ENCODE measurements at places on chromosomes 3 and 15.

DNA sequence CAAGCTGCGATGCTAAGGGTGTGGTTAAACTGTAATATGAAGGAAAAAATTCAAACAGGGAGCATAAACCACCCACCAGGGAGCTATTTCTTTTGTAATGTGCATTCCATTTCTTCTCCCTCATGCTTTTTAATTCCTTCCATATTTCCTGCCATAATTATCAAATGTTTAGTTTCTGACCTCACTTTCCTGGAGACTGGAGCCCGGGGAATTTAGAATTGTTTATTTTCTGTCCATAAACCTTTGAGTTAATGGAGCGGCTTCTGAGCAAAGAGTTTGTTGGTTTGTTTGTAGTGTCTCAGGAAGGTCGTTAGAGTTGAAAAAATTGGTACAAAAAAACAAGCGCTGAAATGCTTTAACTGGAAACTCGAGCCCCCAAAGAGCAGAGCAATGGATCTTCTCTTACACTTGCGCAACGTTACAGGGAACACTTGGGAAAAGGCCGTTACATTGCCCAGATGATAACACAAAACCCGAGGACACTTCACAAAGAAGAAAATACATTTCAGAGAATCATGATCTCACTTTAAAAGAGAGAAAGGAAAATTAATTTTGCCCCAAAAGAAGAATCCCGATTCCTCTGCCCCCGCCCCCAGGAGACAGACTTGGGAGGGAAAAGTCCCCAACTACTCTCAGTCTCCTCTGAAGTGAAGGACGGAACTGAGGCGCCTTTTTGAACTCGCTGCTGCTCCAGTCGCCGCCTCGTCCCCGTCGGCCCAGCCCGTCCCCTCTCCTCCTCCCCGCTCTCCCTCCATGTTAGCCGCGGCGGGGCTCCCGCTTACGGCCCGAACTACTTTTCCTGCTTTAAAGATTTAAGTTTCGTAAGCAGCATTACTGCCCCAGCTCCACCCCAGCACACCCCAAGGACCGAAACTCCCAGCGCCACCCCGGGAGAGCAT, 842 bp downstream of the FSTL1 start:
- DNase-seq: peak; percentile 16

- DNase-seq: no peak
These were observed 103.5 kb downstream of the TBC1D2B start for GRCh38 chr15:77974098-77974414.

- DNase-seq: no peak
These were observed 165.3 kb downstream of the AKAP13 start for GRCh38 chr15:85545752-85546151.

DNA sequence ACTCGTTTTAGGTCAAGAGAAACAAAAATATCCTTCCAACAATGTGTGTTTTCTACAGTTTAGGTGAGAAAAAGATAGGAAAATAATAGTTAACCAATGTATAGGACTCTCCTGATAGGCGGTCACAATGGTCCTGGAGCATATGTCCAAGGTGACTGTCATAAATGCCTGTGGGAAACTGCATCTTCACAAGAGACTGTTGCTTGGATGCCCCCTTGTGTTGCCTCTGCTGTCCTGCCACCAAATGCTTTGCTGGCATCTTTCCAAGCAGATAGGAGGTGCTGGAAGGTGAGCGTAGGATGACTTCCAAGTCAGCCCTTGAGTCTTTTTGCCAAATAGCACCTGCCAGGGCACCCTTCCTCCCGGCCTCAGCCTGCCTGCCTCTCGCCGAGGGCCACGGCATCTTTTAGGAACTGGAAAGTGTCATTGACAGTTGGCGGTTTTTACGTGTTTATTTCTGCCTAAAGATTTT, 24.1 kb upstream of the SACM1L start:
- DNase-seq: no peak

- DNase-seq: no peak
These were observed 37.5 kb downstream of the NBEAL2 start for GRCh38 chr3:47016934-47017435.

GRCh38 chr3:185406121-185406620, 43.2 kb downstream of the MAP3K13 start:
- DNase-seq: no peak

DNA sequence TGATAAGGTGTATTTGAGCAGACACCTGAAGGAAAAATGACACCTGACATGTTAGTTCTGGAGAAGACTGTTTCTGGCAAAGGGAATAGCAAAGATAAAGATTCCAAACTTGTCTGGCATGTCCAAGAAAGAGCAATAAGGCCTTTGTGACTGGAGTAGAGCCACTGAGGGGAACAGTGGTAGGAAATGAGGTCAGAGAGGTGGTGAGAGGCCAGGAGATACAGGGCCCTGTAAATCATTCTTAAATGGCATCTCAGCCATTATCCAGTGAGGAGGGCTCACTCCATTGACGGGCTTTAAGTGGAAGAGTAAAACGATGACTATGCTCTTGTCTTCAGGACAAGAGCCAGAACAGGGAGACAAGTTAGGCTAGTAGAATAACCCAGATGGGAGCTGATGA, 4.5 kb downstream of the SLC49A4 start:
- DNase-seq: no peak

GRCh38 chr3:129037093-129037419, 23.5 kb upstream of the GP9 start:
- DNase-seq: no peak

- no peak for DNase-seq
These were observed 289.7 kb upstream of the TPM1 start for GRCh38 chr15:62752657-62753517.

GRCh38 chr3:112197131-112197530, 64.1 kb upstream of the GCSAM start:
- DNase-seq: no peak

- no peak for DNase-seq
These were observed 30.6 kb downstream of the CHDH start for GRCh38 chr3:53815651-53816050.

GRCh38 chr3:6108957-6109356, 752.0 kb upstream of the GRM7 start:
- no peak for DNase-seq

DNA sequence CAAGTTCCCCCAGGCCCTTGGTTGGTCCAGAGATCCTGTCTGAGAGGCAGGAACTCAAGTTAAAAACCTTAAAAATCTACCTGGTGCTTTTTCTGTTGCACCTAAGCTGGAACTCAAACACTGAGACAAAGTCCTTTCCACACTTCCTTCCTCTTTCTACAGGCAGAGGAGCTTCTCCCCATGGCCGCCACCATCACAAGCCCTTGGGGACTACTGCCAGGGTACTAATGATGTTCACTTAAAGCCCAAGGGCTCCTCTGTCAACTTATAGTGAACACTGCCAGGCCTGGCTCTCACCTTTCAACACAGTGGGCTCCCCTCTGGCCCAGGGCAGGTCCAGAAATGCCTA, 26.0 kb downstream of the TM4SF18 start:
- no peak for DNase-seq

DNA sequence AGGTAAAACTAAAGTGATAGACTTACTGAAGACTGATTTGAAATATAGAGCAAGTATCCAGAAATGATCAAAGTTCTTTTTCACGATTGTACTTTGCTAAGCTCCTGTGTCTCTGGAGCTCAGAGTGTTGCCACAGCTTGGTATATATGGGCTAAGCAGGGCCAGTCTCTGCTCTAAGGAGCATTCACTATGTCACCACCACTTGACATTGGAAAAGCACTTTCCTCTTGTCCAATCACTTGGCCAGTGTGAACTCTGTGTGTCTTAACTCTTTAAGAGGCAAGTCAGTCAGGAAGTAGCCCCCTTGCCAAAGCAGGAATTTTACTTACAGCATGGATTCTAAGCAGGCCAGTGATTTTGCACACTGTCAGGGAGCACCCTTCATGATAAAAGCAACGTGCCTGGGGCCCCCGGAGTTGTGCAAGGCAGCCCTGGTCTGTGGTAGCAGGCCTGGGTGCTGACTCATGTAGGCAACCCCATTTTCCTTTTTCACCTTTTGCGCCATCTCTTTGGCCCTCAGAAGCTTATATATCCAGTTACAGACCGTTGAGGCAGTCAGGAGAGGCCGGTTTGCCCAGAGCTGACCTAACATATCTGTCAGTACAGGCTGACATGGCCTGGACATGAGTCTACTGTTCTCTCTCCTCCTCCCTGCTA, 73.0 kb downstream of the HCN4 start:
- no peak for DNase-seq

DNA sequence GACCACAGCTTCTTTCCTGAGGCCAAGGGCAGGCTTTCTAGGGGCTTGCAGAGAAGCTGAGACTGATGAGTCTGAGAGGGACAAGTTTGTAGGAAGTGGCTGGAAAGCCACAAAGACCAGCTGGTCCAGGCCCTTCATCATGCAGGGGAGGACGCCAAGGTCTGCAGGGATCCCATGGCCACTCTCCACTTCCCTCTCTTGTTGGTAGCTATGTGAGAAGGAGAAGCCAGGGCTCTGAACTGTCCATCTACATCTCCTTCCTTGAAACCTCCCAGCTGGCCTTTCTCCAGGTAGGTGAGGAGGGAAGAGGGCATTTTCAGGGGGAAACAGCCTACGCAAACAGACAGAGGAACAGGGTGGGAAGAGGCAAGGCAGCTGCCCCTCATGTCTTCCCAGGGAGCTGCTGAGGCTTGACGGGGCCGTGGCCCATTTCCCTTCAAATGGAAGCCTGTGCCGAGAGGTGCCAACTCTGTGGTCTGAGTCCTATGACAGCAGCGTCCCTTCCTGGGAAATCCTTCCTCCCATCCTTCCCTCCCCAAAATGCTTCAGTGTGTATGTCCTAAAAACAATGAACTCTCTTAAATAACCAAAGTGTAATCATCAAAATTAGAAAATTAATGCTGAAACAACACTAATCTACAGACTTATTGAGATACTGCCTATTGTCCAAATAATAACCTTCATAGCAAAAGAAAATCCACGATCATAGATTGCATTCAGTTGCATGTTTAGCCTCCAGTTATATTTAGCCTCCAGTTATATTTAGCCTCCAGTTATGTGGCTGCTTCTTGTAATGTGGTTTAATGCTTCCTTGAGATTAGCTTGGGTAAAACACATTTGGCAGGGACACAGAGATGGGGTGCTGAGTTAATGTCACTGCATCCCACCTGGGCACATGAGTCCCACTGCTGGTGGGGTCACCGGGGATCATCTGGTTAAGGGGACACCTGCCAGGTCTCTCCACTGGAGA, 36.0 kb downstream of the GNB5 start:
- DNase-seq: no peak

DNA sequence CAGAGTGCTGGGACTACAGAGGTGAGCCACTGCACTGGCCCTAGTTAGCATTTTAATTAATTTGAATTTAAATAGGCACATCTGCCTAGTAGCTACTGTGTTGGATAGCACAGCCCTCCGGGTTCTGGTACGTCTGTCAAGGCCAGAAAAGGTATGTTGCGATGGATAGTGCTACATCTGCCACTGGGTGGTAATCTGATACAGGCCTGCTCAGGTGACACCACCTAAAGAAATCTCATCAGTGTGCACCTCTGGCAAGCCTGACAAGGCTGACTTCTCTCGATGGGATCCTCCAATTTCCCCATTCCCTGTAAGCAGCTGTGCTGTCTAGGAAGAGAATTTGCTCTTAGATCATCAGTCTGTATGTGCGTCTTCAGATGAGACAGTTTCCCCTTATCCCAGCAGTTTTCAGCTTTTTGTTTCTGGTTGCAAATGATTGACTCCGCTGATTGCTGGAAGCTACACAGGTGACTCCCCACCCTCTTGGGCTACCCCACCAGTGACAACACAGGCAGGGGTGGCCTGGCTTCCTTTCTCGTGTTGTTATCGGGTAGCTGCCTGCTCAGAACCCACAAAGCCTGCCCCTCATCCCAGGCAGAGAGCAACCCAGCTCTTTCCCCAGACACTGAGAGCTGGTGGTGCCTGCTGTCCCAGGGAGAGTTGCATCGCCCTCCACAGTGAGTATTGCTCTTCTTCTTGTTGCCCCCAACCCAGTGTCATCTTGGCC, at the start of gene CCR9:
Gene CCR9 (plus strand): TSS at position 565 of the 727 bp plus-strand sequence. CDS start 8,391 bp downstream, outside the sequence.
- DNase-seq: no peak

- no peak for DNase-seq
These were observed 2.2 kb upstream of the CD86 start for GRCh38 chr3:122052968-122053367.

DNA sequence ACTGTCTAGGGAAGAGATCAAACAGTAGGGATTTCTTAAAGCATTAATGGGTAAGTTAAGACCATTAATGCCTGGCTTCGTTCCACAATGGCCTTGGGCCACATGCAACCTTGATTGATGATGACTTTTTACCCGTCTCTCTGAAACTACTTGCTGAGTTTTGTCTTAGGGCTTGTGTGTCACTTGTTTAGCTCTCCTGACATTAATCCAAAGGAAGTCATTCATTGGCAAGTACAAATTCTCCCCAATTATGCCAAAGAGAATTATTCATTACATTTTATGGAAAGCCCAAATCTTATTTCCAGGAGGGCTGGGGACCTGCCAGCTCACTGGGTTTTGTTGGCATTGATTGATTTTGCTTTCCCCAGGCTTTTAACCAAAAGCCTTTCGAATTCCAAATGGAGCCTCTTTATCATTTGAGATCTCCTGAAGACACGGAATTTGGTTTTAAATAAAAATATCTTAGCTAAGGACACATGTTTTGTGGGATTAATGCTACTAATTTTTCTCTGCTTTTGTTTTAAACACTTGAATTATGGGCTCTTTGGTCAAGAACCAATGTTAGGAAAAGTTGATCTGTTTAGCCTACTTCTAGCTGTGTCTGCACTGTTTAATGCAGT, 40.7 kb downstream of the SERPINI1 start:
- no peak for DNase-seq

Data from activated B cell treated with CpG ODN at 0.5 μM for 24 hours (primary cell).